ENCODE measurements at places on chromosomes 6 and 20. TPM values are rescaled to one million over a fixed set of nuclear protein-coding genes. Genes with fewer than 3 reads are reported as not detected.

Gene PROCR
- 22.0 TPM for total RNA-seq

Gene PSORS1C2
- not detected for total RNA-seq

DNA sequence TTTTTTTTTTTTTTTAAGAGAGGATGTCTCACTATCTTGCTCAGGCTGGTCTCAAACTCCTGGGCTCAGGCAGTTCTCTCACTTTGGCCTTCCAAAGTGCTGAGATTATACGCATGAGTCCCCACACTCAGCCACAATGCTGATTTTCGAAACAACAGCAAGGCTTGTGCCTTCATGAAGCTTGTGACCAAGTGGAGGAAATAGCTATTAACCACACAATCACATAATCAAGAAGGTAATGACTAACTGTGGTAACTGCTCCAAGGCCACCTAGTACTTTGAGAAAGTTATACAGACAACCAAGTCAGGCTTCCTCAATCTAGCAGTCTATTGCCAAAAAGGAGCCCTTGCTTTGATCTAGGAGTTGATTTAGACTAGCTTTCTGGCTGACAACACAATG lies 46.3 kb downstream of the SOD2 start:
- no peak for DNase-seq

GRCh38 chr6:103783329-103783728 lies 1076.4 kb downstream of the HACE1 start:
- DNase-seq, result no peak

GRCh38 chr6:63140692-63141318 lies 70.5 kb upstream of the FKBP1C start:
- DNase-seq, result no peak

DNA sequence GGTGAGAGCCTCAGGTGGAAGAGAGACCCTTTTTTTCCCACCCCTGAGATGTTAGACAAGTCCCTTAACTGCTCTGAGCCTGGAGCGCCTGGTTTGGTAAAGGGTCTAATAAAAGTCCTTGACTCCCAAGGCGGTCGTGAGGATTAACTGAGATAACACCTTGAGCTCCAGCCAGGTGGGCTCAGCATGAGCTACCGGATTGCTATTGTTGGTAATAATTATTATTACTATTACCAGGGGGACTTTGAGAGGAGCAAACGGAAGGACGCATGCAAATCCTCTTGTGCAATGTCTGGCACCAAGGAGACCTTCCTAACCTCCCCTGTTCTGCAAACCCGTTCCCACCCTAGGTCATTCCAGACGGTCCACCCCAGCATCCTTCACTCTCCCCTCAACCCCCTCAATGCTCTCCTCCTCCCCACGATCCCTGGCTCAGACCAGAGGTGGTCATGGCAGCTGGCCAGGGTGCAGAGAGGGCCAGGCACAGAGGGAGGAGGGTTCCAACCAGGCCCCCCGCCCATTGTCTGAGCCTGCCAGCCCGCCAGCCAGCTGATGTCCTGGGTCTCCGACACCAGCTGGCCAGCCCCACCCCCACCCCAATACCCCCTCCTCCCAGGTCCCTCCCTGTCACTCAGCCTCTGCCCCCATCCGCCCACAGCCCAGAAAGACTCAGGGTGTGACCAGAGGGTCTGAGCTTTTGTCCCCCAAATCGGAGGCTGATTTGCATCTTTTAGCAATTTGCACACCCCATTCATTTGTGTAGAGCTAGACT lies 14.3 kb upstream of the CBFA2T2 start:
- no peak for DNase-seq

DNA sequence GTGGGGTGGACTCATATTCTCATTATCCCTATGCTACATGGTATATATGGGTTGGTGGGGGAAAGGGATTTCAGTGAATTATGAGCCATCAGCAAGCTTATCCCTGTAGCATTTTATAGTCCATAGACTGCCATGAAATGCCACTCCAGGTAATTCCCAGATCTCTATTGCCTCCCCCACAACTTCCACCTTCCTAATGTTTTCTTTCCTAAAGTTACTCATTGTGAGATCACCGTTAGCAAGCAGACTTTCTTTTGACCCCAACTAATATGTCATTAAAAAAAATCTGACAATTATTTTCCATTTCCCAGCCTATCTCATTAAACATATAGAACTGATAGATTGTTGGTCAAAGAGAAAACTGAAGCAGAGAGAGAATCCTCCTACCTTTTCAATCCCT lies 40.7 kb upstream of the TBX18 start:
- DNase-seq, result no peak

GRCh38 chr6:54441020-54441419 lies 132.8 kb downstream of the TINAG start:
- no peak for DNase-seq

DNA sequence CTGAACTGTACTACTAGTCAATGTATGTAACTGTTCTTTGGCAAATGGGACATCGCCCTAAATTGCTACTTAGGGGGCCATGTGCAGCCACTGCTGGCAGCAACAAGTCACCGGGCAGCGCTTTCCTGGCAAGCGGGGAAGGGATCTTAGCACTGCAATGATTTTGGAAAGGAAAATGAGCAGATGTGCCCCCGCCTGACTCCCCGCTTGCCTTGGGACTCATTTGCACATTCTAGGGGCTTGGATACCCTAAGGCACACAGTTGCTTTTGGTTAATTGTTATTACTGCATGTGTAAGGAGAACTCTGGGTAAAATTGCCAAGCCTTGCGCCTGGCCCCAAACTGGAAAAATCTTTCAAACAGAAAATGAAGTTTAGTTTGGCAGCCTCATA lies 32.2 kb downstream of the CD83 start:
- DNase-seq, result no peak

GRCh38 chr20:23918101-23918862 lies 38.7 kb upstream of the CST5 start:
- DNase-seq, result no peak

DNA sequence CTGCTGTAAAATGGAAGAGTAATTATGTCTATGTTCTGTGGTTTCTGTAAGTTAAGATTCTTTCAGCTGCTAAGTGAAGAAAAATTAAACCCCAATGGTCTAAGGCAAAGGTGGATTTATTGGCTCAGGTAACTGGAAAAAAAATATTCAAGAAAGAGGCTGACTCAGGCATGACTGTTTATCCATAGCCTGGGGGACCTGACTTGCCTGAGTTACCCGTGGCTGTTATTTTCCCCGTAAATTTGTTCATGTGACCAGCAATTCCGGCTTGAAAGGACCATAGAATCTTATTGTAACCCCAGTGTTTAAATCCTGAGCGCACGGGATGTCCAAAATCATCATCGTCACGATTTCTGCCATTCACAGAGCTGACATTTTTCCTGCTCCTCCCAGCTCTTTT lies 32.3 kb upstream of the SULF2 start:
- no peak for DNase-seq

DNA sequence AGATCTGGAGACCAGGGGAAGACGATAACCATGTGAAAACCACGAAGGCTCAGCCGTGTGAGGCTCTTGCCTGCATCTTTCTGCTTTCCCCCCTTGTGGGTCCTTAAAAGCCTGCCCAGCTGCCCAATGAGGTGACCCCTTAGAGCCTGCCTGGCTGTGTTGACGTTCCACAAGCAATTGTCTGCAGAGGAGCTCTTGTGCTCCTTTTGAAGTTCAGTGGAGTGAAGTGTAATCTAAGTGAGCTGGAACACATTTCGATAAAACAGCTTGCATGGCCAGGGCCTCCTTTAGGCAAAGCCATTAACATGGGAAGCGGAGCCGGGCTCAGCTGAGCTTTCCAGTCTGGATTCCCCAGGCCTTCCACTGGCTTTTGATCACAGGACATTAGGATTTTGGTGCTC lies 27.3 kb upstream of the TCP11 start:
- no peak for DNase-seq

DNA sequence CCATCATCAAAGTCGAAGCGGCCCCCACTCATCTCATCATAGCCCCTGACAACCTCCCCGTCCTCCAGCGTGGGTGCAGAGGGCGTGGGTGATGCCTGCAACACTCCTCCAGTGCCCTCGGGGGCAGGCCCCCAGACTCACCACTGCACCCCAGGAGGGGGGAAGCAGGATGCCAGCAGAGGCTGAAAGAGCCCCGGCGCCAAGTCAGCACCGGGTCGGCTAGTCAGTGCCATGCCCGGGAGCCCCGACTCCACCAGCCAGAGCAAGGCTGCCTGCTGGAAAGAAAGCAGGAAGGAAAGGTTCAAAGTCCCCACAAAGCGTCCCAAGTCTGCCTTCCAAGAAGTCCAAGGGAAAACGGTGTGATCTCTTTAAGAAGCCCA lies 324 bp downstream of the JPH2 start:
- peak; percentile 59 for DNase-seq
